Stimulated activated naive CD8-positive, alpha-beta T cell treated with anti-CD3 and anti-CD28 coated beads, Interleukin-15, amount 100 ng/mL, for 72 hours (primary cell): ENCODE measurements at places on chromosomes 7 and 10.
A peak's percentile ranks its signal among the peaks of the same experiment; 100 is the strongest.

DNA sequence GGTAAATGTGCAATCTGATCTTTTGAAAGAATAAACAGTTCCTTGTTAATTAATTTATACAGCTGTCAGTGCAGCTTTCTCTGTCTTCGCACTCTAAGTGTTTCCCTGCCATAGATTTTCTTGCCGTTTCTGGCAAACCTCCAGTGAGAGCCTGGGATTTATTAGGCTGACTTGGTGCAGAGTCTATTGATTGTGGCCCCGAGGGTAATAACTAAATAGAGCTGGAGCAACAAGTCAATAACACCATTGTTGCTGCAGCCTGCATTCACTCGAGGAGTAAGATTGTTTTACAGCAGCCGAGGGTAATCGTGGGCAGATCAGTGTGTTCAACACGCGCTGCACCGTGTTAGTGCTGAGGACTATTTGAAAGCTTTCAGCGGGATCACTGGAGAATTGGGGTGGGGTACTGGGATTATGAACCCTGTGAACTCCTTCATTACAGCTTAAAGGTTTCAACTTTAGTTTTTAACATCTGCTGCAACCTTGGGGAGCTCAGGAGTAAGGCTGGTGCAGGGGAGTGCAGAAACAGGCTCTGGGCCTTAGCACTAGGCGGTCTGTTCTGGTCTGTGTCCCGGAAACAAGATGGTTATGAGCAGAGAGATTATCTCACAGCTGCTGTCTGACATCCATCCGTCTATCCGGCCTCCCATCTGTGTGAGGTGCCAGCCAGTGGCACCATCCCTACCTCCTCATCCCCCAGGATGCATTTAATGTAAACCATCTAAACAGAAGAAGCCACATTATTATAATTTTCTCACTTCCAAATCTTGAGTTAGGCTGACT lies 174.0 kb upstream of the TCF7L2 start:
- no peak for DNase-seq

DNA sequence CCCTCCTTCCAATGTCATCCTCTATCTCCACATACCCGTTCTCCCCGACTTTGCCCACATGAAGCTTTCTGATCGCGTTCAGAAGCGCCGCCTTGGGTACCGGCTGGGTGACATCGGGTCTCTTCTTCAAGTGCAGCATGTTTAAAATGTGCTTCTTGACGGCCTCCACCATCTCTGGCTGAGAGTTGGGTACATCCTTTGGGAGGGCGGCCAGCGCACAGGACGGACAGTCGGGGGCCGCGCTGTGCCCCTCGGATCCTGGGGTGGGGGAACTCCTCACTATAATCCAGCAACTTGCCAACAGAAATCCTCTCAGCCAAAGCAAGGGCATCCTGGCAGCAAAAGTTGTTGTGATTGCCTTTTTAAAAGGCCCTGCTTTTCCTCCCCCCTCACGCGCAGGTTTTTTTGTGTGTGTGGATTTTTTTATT lies 2.8 kb downstream of the INHBA start:
- no peak for DNase-seq

GRCh38 chr10:82288461-82288881 lies 413.5 kb downstream of the NRG3 start:
- no peak for DNase-seq

DNA sequence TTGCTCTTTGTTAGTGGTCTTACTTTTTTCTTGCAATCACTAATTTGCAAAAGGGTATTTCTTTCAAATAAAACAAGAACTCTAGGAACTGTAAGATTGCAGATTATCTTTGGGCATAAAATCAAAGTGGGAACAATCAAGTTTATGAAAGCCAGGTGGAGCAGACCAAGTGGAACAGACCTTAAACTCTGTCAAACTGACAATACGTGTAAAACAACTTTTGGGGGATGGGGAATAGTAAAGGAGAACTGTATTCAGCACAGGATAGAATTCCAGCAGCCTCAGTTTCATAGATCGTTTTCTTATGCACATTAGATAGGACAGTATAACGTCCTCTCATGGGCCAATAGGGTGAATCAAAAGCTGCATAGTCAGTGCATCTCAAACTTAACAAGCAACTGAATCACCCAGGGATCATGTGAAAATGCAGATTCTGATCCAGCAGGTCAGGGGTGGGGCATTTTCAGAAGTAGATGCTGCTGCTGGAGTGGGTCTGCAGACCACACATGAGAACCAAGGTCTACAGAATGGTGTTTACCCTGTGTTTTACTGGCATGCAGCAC lies 120.7 kb downstream of the PIP4K2A start:
- no peak for DNase-seq

DNA sequence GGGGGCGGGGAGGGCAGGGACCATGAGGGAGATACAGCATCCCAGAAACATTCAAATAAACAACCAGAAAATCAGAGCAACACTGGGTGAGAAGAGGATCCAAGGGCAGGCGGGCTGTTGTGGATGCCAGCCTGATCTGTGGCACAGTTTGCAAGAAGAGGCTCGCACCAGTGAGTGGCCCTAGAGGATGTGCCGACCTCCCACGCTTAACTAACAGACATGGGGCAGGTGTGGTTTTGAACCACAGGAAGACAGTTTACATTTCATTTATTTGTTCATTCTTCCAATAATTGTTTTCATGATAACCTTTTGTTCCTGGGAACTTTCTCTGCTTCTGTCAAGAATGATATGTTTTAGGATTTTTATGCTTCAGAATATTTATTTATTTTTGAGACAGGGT lies 115.6 kb downstream of the ZNF248 start:
- DNase-seq: no peak

- no peak for DNase-seq
Measured at GRCh38 chr7:7349156-7349555, 166.8 kb downstream of the C1GALT1 start.

- no peak for DNase-seq
Measured at GRCh38 chr10:58712141-58712540, 199.5 kb downstream of the BICC1 start.

GRCh38 chr7:135414850-135415439 lies 95.0 kb downstream of the CNOT4 start:
- peak; percentile 5 for DNase-seq

GRCh38 chr7:111011520-111011919 lies 79.4 kb upstream of the LRRN3 start:
- no peak for DNase-seq

DNA sequence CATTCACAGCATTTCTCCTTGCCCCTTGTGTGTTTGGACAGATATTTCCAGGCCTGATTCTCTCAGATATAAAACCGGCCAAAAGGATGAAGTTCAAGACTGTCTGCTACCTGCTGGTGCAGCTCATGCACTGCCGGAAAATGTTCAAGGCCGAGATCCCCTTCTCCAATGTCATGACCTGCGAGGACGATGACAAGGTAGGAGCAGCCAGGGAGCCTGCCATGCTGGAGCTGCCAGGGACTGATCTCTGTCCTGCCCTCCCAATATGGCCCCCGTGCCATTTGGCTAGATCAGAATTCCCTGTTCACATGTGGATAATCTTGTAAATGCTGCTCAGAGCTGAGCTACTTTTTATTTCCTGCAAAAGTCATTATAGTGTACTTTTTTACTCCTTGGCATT lies 87.8 kb downstream of the ADCY1 start:
- no peak for DNase-seq

GRCh38 chr7:45583296-45583695 lies 9.1 kb downstream of the ADCY1 start:
- no peak for DNase-seq

GRCh38 chr10:33653584-33654367 lies 319.3 kb upstream of the NRP1 start:
- no peak for DNase-seq

DNA sequence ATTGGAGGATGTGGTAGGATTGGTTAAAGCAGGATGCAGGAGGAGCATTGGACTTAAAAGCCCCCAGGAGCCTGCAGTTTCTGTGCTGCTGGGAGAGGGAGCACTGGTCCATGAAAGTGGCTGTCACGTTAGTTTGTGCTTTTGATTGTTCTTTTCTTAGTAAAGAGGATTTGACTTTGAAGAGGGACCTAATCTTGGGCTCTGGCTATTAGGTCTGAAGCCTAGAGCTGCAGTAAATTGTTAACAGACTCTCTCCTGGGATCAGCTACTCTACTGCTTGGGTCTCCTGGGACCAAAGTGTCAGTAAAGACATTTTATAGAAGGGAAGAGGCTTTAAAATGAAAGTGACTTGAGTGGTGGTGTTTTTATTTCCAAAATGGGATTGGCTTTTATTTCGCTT lies 3.7 kb downstream of the ZFYVE27 start:
- no peak for DNase-seq

- DNase-seq: no peak
Measured at GRCh38 chr7:43785420-43785819, 26.9 kb downstream of the BLVRA start.

GRCh38 chr10:123636598-123637325 lies 29.4 kb upstream of the GPR26 start:
- DNase-seq: no peak

- peak; percentile 74 for DNase-seq
Measured at GRCh38 chr10:124650820-124651401, 93.3 kb downstream of the FAM53B start.

- DNase-seq: no peak
Measured at GRCh38 chr7:151428378-151429236, 11.3 kb downstream of the CRYGN start.

- no peak for DNase-seq
Measured at GRCh38 chr10:63288170-63288569, 155.0 kb downstream of the NRBF2 start.

DNA sequence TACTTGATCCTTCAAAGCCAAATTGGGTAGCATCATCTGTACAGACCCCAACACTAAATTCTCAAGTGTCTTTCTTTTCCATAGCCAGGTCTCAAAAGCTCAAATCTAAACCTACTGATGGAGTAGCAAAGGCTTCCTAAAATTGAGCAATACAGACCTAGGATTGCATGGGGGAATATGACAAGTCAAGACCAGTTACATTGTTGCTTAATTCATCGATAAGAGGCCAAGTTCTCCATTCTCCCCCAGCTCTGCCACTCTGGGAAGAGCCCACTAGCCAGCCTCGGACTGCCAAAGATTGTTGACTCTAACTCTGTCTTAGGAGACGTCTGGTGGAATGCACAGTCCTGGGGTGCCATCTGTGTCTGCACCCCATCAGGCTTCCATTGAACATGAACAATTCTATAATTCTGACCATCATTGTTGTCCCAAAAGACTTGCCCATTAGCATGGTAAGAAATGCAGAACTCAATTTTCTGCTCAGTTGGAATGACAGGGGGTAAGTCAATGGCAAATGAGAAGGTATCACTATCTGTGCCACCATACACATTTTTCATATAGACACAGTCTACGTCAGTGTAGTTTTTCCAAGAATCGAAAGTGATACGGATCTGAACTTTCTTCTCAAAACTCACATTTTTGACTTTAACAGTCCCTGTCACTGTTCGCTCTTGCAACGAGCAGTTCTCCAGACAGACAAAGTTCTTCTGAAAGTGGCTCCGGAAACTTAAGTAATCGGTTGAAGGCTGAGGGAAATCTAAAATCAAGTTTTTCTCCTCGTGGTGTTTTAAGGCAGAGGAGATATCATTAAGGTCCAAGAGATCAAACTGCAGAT lies 2.9 kb downstream of the PPP1R3C start:
- DNase-seq: no peak

DNA sequence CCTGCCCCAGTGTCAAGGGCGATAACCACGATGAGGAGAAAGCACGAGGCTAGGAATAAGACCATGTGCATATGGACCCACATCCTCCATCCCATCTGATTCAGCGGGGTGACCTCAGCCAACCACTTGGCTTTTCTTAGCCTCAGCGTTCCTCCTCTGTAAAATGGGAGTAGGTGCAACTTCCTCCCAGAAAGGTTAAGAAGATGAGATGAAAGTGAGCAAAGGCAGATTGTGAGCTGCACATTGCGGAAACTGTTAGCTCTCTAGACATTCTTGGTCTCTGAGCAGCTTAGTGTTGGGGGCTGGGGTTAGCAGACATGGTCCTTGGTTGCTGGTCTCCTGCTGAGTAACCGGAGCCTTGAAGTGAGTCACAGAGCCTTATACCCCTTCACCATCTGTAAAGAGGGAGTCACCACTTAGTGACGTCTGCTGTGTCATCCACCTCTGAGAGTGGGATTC lies 497.3 kb upstream of the GALNT17 start:
- DNase-seq: no peak

GRCh38 chr10:131143425-131144165 lies 167.9 kb downstream of the TCERG1L start:
- DNase-seq: no peak

GRCh38 chr7:31100871-31101270 lies 48.8 kb downstream of the ADCYAP1R1 start:
- no peak for DNase-seq

DNA sequence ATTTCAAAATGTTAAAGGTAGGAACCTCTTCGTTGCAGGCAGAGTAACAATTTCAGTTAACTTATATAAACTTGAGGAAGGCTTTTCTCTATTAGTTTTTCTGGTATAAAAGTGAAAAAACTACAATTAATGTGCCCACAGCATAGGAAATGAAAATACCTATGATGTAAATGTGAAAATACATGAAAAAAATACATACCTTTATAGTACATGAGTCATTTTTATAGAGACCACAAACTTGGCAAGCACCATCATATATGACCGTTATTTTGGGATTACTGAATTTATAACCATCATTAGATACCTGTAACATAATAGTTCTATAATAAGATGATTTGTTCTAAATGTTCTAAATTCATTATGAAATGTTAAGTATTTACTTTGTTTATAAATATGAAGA lies 42.7 kb downstream of the VWDE start:
- DNase-seq: no peak

GRCh38 chr7:47724335-47724982 lies 142.5 kb upstream of the TNS3 start:
- DNase-seq: no peak

DNA sequence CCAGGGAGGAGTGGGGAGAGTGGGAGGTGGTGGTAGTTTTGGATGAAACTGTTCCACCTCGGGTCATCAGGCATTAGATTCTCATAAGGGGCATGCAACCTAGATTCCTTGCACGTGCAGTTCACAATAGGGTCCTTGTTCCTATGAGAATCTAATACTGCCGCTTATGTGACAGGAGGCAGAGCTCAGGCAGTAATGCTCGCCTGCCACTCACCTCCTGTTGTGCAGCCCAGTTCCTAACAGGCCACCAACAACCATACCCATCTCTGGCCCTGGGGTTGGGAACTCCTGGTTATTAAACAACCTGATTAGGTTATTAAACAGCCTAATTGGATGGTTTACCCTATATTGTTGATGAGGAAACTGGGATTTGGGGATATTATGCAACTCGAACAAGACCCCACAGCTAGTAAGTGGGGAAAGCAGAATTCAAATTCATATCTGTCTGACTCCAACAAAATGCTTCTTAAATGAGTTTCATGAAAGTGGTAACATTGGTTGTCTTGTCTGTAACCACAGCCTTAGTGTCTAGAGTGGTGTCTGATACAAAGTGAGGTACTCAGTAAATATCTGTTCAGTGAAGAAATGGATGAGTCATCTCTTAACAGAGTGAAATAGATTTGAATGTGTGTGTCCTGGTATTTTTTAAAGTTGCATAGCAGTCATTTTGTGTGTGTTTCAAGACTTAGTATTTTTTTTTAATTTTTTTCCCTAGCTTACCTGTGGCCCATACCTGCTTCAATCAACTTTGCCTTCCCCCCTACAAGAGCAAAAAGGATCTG lies 101.6 kb downstream of the HECTD2 start:
- no peak for DNase-seq
